ENCODE measurements at places on chromosomes 12 and 14.

DNA sequence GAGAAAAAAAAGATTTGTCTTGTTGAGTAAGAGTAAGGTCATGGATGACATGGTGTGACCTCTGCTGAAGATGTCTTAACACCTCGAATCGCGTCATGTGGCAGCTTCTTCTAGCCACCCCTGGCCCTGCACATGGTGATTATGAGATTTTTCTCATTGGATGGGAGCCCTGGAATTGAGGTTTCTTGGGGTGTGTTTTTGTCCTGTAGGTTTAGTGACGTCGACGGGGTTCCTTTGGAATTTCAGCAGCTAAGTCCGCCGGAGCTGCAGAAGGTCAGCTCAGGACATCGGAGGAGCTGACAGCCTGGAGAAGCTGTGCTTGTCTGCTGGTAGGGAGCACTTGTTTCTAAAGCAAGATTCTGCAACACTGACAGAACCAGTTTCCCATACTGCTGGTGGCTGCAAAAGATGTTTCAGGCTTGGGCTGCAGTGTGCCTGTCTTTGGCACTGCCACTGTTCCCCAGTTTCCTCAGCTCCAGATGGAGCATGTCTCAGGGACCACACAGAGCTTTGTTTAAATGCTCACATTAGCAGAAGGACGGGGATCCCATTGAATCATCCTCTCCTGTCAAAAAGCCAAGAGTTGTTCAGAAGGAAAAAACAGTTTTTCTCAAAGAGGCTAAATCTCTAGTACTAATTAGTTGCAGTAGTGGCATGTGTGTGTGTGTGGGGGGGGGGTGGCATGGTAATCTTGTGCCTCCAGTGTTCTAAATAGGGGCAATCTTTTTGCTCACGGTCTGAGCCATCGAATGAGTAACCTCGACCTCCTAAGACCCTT lies 5.2 kb upstream of the FOS start:
- no peak for DNase-seq

GRCh38 chr12:6955108-6956020 lies 4.2 kb downstream of the PTPN6 start:
- DNase-seq: no peak

DNA sequence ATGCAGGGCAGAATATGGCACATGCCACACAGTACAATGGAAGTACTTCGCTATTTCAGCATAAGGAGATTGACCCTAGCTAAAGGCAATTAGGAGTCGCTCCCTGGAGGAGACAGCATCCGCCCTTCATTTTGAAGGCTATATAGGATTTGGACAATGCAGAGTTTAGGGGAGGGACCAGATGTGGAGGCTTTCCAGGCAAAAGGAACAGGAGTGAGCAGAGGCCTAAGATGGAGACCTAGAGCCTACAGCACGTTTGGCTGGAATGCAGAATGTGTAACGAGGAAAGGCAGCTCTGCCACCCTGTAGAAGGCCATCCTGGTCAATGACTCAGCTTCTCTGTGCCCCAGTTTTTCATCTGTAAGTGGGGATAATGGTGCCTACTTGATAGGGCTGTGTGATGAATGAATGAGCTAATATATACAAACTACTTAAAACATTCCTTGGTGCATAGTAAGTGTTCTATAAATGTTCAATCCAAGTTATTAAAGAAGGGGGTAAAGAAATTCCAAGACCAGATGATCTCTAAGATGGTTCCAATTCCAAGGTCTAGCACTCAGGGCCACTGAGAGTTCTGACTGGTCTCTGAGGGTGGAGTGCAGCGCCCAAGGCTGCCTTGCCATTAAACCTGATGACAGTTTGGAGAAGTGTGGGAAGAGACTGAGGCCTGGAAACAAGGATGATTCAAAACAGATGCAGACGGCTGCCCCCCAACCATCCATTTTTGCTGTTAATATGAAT lies 54.3 kb upstream of the FRMD6 start:
- no peak for DNase-seq

DNA sequence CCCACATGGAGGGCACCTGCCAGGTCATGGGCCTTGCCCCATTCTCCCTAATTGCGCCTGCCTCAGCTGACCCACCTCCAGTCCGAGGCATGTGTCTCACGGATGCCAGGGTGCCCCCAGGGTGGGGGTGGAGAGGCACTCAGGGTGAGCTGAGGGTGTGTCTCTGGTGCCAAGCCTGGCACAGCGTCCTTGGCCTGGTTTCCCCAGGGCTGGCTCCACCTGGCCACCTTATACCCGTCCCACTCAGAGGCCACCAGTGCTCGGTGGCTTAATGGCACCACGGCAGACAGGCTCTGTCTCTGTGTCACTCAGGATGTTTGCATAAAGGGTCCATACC lies 33.6 kb upstream of the TDRD9 start:
- DNase-seq: no peak

- DNase-seq: no peak
These were observed 138.3 kb downstream of the KSR2 start for GRCh38 chr12:117830471-117830870.

GRCh38 chr12:87921621-87922020 lies 107.6 kb downstream of the C12orf50 start:
- no peak for DNase-seq

GRCh38 chr14:52265253-52265652 lies 2.2 kb upstream of the PTGDR start:
- no peak for DNase-seq

- no peak for DNase-seq
These were observed 101.4 kb downstream of the STAB2 start for GRCh38 chr12:103688376-103689063.

DNA sequence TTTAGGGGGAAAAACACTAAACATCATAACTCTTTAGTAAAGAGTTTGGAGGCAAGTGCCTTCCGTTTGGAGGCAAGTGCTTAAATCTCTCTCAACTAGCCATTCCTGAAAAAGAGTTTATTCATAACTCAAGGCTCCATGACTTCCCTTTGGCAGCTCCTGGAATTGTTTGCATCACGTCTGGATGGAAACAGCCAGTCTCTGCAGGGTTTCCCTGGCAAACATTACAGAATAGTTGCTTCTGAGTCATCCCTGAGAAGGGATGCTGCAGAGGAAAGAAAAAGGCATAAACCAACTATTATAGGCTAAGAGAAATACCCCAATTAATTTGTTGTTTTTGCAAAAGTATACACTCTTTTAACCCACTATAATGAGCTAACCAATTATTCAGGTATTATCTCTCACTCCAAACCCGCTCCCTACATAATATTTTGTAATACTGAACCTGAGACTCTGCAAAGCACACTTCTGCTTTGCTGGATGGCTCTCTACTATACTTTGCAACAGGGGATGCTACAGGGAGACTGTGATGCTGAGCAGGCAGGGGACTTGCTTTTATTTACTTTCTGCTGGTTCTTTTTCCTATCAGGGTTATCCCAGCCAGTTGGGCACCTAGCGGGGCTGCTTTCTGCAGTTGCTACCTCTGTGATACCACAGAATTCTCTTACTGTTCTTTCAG lies 497.7 kb downstream of the FUT8 start:
- no peak for DNase-seq

GRCh38 chr12:2853626-2854025 lies 3.2 kb downstream of the TEX52 start:
- DNase-seq: peak; percentile 75

DNA sequence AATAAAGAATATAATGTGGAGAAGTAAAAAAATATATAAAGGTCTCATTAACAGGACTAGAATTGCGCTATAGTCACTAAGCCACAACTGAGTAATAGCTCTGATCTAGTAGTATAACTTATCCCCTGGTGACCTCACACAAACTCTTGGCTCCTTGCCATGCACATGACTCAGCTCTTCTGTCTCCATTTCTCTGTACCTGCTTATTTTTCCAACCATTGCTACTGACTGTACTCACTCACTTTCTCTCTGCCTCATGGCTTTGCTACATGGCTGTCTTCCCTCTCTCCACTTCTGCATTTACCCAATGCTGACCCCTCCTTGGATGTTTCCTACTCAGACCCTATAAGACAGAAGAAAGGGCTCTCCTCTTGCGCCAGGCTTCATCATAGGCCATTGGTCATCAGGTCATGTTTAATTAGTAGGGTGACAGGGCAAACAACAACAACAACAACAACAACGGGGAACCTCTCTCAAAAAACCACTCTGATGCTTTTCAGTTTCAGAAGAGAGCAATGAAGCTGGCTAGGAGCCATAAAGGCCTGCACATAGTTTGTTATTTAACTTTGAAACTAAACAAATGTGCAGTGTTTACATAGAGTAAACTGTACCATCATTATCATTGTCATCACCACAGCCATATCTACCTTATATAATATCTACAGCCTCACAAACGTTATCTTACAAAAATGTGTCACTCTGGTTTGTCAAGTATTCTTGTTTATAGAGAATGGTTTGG lies 25.6 kb upstream of the KRAS start:
- DNase-seq: peak; percentile 83
